ENCODE measurements at places on chromosomes 7 and 10. TPM values are rescaled to one million over a fixed set of nuclear protein-coding genes. Genes with fewer than 3 reads are reported as not detected.
A peak's percentile ranks its signal among the peaks of the same experiment; 100 is the strongest.

- no peak overlapping the region for H3K27ac ChIP-seq
- H3K27me3 ChIP-seq = no peaks in the 10 kb centered on the region
- H3K36me3 ChIP-seq = no peaks in the 10 kb centered on the region
- DNase-seq = no peak
- H3K4me1 ChIP-seq = peaks cover 19% of the 10 kb centered on the region
These were observed 187.5 kb downstream of the AHR start for GRCh38 chr7:17485904-17486303.

Gene GPR158
- total RNA-seq = not detected

Gene TPK1
- 26.2 TPM for total RNA-seq

Gene CASP2
- total RNA-seq = 126 TPM

DNA sequence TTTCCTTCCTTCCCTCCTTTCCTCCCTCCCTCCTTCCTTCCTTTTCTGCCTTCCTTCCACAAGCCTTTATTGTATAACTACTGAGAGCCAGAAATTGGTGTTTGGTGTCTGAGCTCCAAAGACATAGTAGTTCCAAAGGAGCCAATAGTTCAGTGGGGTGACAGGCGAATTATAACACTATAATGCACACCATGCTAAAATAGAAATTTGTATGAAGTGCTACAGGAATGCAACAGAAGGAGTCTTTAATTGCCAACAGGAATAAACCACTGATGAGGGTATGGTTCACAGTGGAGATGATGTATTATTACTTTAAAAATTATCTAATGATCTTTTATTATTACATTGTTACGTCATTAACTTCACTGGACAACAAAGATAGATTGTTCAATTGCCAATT is 158.8 kb upstream of the SP8 start:
- no peak for DNase-seq
- H3K36me3 ChIP-seq = no peaks in the 10 kb centered on the region
- no peaks in the 10 kb centered on the region for H3K4me1 ChIP-seq
- no peak overlapping the region for H3K27ac ChIP-seq

Gene WEE2
- not detected for total RNA-seq

- H3K4me3 ChIP-seq = peak overlapping the region; percentile 95
- H3K27ac ChIP-seq = peak overlapping the region; percentile 83
- DNase-seq = peak; percentile 6
- H3K4me1 ChIP-seq = peaks cover 60% of the 10 kb centered on the region
- H3K36me3 ChIP-seq = peaks cover 20% of the 10 kb centered on the region
These were observed 1.2 kb downstream of the STRIP2 start for GRCh38 chr7:129435414-129435829.

DNA sequence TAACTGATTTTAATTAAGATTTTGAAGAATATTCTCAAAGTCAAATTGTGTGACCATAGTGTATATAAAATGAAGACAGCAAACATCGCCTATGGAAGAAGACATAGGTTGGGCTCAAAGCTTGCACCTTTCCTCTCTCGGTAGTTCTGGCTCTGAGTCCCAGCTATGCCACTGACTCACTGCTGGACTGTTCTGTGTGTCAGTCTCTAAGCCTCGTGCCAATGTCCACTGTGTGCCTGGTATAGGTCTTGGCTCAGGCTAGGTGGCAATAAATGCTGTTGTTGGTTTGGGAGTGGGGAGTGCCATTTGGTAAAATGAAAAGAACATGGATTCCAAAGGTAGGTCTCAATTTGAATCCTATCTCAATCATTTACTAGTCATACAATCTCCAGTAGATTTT is 137.5 kb upstream of the RHEB start:
- no peaks in the 10 kb centered on the region for H3K36me3 ChIP-seq
- no peaks in the 10 kb centered on the region for H3K27me3 ChIP-seq
- no peak overlapping the region for H3K27ac ChIP-seq
- no peak overlapping the region for H3K4me3 ChIP-seq

DNA sequence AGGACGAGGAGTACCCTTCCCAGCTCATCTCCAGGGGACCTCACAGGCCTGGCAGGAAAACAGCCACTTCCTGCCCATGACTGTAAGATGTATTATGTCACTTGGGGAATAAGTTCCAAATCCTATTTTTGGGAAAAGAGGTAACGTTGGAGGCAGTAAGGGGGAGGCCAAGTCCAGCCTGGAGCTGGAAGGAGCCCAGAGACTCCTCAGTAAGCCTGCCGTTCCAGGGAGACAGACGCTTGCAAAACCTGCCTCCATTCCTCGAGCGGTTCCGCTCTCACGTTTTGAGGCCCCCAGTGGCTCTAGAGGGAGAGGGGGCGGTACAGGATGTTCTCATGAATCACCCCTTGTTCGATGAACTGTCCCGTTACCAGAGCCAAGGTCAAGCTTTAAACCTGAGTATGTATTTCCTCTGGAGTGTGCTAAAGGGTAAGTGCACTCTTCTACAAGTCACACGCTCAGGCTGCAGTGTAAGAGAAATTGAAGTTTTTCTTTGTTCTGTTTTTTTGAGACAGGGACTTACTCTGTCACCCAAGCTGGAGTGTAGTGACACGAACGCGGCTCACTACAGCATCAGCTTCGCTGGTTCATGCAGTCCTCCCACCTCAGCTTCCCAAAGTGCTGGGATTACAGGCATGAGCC is 45.5 kb upstream of the CYTH3 start:
- no peak overlapping the region for H3K27ac ChIP-seq
- peak; percentile 5 for DNase-seq
- no peaks in the 10 kb centered on the region for H3K36me3 ChIP-seq

GRCh38 chr10:7953447-7953846 is 101.0 kb upstream of the GATA3 start:
- no peaks in the 10 kb centered on the region for H3K36me3 ChIP-seq
- H3K27ac ChIP-seq = no peak overlapping the region
- peaks cover 27% of the 10 kb centered on the region for H3K4me1 ChIP-seq
- DNase-seq = no peak
- no peak overlapping the region for H3K4me3 ChIP-seq
- no peaks in the 10 kb centered on the region for H3K27me3 ChIP-seq

Gene ZNF853
- total RNA-seq = 3.2 TPM

GRCh38 chr7:37686556-37687345 is 3.2 kb downstream of the GPR141 start:
- H3K4me1 ChIP-seq = no peaks in the 10 kb centered on the region
- H3K36me3 ChIP-seq = no peaks in the 10 kb centered on the region
- DNase-seq = no peak
- H3K4me3 ChIP-seq = no peak overlapping the region
- no peaks in the 10 kb centered on the region for H3K27me3 ChIP-seq

DNA sequence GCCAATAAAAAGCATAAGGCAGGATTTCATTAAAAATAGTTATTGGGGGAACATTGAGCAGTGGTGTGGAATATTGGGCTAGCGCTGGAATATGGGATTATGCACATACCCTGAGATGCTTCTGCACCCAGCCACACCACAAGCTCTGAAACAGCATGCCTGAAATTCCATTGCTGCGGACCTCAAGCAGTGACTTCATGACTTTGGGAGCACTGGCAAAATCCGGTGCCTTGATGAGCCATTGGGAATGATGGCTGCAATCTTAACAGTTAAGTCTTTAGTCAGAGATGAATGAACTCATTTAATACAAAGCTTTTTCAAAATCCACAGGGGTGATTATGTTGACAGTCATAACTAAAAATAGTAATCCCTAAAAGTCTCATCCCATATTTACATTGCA is 274.7 kb upstream of the MTPN start:
- peaks cover 1% of the 10 kb centered on the region for H3K36me3 ChIP-seq
- H3K4me1 ChIP-seq = no peaks in the 10 kb centered on the region
- H3K27ac ChIP-seq = no peak overlapping the region
- no peak for DNase-seq
- no peaks in the 10 kb centered on the region for H3K27me3 ChIP-seq

- no peaks in the 10 kb centered on the region for H3K27me3 ChIP-seq
- H3K36me3 ChIP-seq = no peaks in the 10 kb centered on the region
- H3K4me1 ChIP-seq = no peaks in the 10 kb centered on the region
These were observed 47.2 kb upstream of the TNRC18 start for GRCh38 chr7:5470816-5471215.

Gene SPDYE5
- not detected for total RNA-seq

DNA sequence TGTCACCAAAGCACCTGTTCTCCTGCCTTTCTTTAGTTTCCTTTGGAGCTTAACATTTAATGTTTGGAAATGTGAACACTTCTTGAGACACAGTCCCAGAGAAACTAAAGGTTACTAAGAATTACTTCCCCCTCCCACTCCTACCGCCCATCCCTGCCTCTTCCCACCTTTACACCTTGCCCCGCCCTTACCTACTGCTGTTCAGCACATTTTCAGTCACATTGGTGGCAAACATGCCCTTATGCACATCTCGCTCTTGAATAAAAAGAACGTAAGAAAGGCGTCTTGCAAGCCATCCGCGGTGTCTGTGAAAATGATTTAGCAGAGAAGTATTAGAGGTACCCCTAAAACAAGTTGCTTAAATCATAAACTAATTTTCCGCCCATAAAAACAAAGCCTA is 8.2 kb downstream of the GPAM start:
- no peaks in the 10 kb centered on the region for H3K4me1 ChIP-seq
- H3K4me3 ChIP-seq = no peak overlapping the region

Gene SFTPA1
- not detected for total RNA-seq

- no peaks in the 10 kb centered on the region for H3K4me1 ChIP-seq
- no peaks in the 10 kb centered on the region for H3K27me3 ChIP-seq
- H3K36me3 ChIP-seq = no peaks in the 10 kb centered on the region
These were observed 57.6 kb downstream of the MMRN2 start for GRCh38 chr10:86899670-86900276.

DNA sequence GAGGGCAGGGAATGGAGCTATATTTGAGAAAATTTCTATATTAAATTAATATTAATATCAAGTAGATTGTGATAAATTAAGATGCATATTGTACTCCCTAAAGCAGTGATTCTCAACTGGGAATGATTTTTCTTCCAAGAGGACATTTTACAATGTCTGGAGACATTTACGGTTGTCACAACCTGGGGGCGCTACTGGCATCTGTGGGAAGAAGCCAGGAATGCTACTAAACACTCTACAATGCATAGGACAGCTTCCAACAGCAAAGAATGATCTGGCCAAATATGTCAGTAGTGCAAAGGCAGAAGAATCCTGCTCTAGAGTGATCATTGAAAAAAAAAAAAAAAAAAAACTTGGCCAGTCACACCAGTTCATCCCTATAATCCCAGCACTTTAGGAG is 100.0 kb downstream of the LSM5 start:
- H3K4me1 ChIP-seq = no peaks in the 10 kb centered on the region
- no peaks in the 10 kb centered on the region for H3K36me3 ChIP-seq
- no peak overlapping the region for H3K27ac ChIP-seq
- DNase-seq = no peak

DNA sequence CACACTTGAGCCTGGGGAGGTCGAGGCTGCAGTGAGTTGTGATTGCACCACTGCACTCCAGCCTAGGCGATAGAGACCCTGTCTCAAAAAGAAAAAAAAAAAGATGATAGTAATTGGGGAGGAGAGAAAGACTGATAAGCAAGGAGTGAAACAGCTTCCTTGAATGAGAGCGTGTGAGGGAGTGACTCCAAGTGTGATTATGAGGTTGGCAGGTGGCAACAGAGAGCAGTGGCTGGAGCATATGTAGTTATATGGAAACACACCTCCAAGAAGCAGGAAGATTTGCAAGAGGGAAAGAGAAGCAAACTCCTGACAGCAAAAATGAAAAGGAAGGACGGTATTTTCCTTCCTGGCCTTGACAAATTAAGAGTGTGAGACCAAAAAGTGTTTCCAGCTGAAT is 50.4 kb downstream of the VKORC1L1 start:
- no peak for DNase-seq
- H3K27ac ChIP-seq = no peak overlapping the region
- H3K4me1 ChIP-seq = no peaks in the 10 kb centered on the region

DNA sequence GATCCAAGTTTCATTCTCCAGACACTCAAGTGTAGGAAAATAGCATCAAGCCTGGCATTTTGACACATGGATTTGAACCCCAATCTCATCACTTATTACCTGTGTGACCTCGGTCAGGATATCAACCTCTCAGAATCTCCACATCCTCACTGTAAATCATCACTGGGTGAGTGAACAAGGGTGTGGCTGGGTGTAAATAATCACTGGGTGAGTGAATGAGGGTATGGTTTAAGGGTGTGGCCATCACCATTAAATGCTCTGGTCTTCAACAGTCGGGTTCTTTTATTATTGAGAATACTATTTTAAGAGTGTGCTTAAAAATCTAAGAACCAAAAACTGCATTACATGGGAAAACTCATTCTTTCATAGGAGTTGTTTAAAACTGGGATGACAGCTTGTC is 200.1 kb downstream of the DOCK4 start:
- H3K36me3 ChIP-seq = no peaks in the 10 kb centered on the region
- no peak overlapping the region for H3K27ac ChIP-seq
- no peaks in the 10 kb centered on the region for H3K27me3 ChIP-seq
- H3K4me1 ChIP-seq = peaks cover 7% of the 10 kb centered on the region
- no peak overlapping the region for H3K4me3 ChIP-seq
- no peak for DNase-seq

GRCh38 chr10:60613434-60613833 is 164.8 kb upstream of the CDK1 start:
- H3K27ac ChIP-seq = no peak overlapping the region
- H3K4me3 ChIP-seq = no peak overlapping the region
- peaks cover 48% of the 10 kb centered on the region for H3K4me1 ChIP-seq
- H3K36me3 ChIP-seq = no peaks in the 10 kb centered on the region

DNA sequence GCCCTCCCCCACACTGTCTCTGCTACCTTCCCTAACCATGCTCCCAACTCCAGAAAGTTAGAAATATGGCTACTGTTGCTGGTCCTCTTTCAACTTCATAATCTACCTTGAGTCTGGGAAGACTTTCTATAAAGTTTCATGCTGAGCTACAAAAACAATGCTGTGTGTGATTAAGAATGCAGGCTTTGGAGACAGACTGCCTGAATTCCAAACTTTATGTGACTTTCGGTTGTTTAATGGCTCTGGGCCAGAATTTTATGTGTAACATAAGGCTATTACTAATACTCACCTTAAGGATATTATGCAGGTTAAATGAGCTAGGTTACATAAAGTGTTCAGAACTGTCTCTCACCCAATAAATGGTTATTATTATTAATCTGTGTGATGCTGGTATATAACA is 19.1 kb downstream of the BET1 start:
- no peak overlapping the region for H3K27ac ChIP-seq
- no peak overlapping the region for H3K4me3 ChIP-seq
- no peaks in the 10 kb centered on the region for H3K4me1 ChIP-seq
- DNase-seq = no peak

GRCh38 chr10:113158183-113158582 is 208.1 kb downstream of the TCF7L2 start:
- H3K4me3 ChIP-seq = no peak overlapping the region
- no peaks in the 10 kb centered on the region for H3K36me3 ChIP-seq
- no peak for DNase-seq
- no peaks in the 10 kb centered on the region for H3K4me1 ChIP-seq
- H3K27me3 ChIP-seq = no peaks in the 10 kb centered on the region

Gene CYP2C18
- 3.1 TPM for total RNA-seq

Gene CTAGE15
- total RNA-seq = 0.58 TPM

- H3K36me3 ChIP-seq = no peaks in the 10 kb centered on the region
- no peak for DNase-seq
- H3K4me3 ChIP-seq = no peak overlapping the region
- peaks cover 23% of the 10 kb centered on the region for H3K27me3 ChIP-seq
- no peak overlapping the region for H3K27ac ChIP-seq
These were observed 130.0 kb downstream of the ELAPOR2 start for GRCh38 chr7:86929293-86930109.

GRCh38 chr10:98378722-98379121 is 36.3 kb downstream of the PYROXD2 start:
- no peak overlapping the region for H3K4me3 ChIP-seq
- H3K4me1 ChIP-seq = no peaks in the 10 kb centered on the region
- H3K36me3 ChIP-seq = no peaks in the 10 kb centered on the region
- no peak for DNase-seq
- peaks cover 17% of the 10 kb centered on the region for H3K27me3 ChIP-seq

- H3K4me1 ChIP-seq = no peaks in the 10 kb centered on the region
- H3K27ac ChIP-seq = no peak overlapping the region
- H3K4me3 ChIP-seq = no peak overlapping the region
- H3K36me3 ChIP-seq = peaks cover 7% of the 10 kb centered on the region
These were observed 27.0 kb downstream of the AOC1 start for GRCh38 chr7:150879345-150879744.

Measured in activated T-cell treated with anti-CD3 and anti-CD28 coated beads, Interleukin-2, amount 50 U/mL, for 72 hours (primary cell).